ENCODE measurements at places on chromosomes 2 and 18. TPM values are rescaled to one million over a fixed set of nuclear protein-coding genes. Genes with fewer than 3 reads are reported as not detected.

SLC9A2 gene
- total RNA-seq: not detected

HOXD1 gene
- total RNA-seq: not detected

ADGRF3 gene
- 3.7 TPM for total RNA-seq

PLB1 gene
- 1.2 TPM for total RNA-seq

M1AP gene
- not detected for total RNA-seq

TMEM198 gene
- 2.8 TPM for total RNA-seq
